Astrocyte (in vitro differentiated cells and primary cell): ENCODE measurements at places on chromosomes 6 and 20. TPM values are rescaled to one million over a fixed set of nuclear protein-coding genes. Genes with fewer than 3 reads are reported as not detected.

GRCh38 chr20:52684176-52684575 is 288.0 kb upstream of the TSHZ2 start:
- DNase-seq: no peak
- no peaks in the 10 kb centered on the region for H3K27me3 ChIP-seq
- no peak overlapping the region for H3K4me3 ChIP-seq
- no peak overlapping the region for H3K27ac ChIP-seq
- H3K36me3 ChIP-seq: no peaks in the 10 kb centered on the region

DNA sequence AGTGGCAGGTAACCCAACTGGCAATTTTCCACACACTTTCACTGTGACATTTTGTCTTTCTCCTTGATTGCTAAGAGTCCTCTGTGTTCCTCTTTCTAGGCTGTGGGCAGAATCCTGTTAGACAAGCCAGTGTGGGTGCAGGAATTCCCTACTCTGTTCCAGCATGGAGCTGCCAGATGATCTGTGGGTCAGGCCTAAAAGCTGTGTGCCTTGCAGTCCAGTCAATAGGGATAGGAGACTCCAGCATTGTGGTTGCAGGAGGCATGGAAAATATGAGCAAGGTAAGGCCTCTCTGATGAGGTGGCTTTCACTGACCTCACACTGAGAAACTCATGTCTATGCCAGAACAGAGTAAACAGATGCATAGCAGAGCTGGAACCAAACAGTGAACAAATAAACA is 5.1 kb downstream of the ACAT2 start:
- H3K36me3 ChIP-seq: peaks cover 54% of the 10 kb centered on the region
- H3K4me1 ChIP-seq: peaks cover 10% of the 10 kb centered on the region
- no peak overlapping the region for H3K27ac ChIP-seq
- no peak for DNase-seq

DNA sequence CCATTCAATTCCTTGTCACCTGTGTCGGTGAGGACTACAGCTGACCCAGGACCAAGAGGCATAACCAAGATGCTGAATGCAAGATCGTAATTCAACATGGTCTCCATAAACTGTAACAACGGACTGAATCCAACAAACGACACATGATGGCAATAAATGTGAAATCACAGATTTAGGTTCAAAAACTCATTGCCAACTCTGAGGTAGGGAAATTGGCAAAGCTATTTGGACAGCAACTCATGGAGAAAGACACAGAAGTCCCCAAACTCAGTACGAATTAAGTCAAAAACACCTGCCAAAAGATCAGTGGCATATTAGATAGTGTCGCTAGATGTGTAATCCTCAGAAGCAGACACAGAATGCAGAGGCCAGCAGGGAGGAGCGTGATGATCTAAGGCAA is 25.0 kb downstream of the CPNE5 start:
- no peak for DNase-seq
- no peaks in the 10 kb centered on the region for H3K4me1 ChIP-seq
- H3K27me3 ChIP-seq: peaks cover 4% of the 10 kb centered on the region
- H3K4me3 ChIP-seq: no peak overlapping the region

The ATP6V1G2 gene
- total RNA-seq: 2.6 and 3.4 TPM in 2 replicates

The RAMACL gene
- total RNA-seq: 1.2 and 1.3 TPM in 2 replicates

DNA sequence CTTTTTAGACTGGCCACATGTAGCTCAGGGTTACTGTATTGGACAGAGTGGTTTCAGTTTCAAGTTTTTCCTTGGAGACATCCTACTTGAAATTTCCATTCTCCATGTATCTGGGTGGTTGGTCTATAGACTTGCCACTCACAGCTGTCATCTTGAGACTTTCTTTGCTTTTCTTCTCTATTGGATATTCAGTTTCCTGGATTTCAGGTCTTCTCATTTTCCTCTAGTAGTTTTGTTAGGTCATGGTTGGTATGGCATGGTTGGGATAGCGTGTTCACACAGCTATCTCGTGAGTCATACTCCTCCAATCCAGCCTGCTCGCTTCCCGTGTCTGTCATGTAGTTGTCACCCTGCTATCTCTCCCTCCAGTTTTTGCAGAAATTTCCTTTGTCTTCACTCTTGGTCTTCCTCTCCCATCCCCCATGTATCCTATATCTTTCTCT is 48.3 kb downstream of the PTPN1 start:
- peak overlapping the region; percentile 68 for H3K27ac ChIP-seq
- peak; percentile 85 for DNase-seq
- no peak overlapping the region for H3K4me3 ChIP-seq
- H3K4me1 ChIP-seq: peaks cover 30% of the 10 kb centered on the region
- no peaks in the 10 kb centered on the region for H3K27me3 ChIP-seq

DNA sequence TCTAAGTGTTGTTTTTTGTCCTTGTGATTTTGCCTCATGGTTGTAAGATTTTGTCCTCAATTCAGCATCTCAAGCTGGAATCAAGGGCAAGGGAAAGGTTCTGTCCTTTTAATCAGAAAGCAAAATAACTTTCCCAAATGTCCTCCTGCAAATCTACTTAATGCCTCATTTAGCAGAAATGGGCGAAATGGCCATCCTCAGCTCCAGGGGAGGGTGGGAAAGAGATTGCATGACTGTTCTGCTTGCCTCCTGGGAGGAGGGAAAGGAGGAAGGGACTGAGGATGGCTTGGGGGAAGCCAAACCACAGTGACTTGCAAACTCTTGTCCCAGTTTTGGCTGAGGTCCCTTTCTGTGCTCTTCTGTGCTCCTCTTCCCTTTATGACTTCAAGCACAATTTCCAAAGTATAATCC is 43.4 kb downstream of the TNFAIP3 start:
- no peak overlapping the region for H3K27ac ChIP-seq
- H3K27me3 ChIP-seq: no peaks in the 10 kb centered on the region
- DNase-seq: peak; percentile 65
- no peak overlapping the region for H3K4me3 ChIP-seq

The BHLHE23 gene
- total RNA-seq: not detected in 2 replicates

The MAP7 gene
- 2.8 and 3.3 TPM in 2 replicates for total RNA-seq

The NAA20 gene
- total RNA-seq: 61.5 and 73.0 TPM in 2 replicates
